ENCODE measurements at places on chromosomes 11 and 22.
A peak's percentile ranks its signal among the peaks of the same experiment; 100 is the strongest.

- DNase-seq: peak; percentile 97
These were observed at the start of gene POLD3 for GRCh38 chr11:74592441-74593362. POLD3 (plus strand) TSS chr11:74592582; CDS start chr11:74592659, 77 bp downstream.

DNA sequence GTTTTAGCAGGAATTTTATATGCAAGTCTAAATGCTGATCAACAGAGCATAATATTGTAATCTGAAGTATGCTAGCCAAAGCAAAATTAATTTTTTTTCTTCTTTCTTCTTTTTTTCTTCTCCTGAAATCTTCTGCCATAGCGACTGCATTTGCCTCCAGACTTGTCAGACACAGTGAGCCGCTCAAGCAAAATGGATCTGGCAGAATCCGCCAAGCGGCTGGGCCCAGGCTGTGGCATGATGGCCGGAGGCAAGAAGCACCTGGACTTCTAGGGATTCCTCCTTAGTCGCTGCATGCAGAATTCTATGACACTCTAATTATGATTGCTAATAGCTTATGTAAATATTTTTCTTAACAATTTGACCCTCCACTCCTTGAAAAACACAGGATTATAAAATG is 27.9 kb downstream of the PAX6 start:
- no peak for DNase-seq

- peak; percentile 50 for DNase-seq
These were observed 3.0 kb upstream of the NRGN start for GRCh38 chr11:124736736-124737135.

DNA sequence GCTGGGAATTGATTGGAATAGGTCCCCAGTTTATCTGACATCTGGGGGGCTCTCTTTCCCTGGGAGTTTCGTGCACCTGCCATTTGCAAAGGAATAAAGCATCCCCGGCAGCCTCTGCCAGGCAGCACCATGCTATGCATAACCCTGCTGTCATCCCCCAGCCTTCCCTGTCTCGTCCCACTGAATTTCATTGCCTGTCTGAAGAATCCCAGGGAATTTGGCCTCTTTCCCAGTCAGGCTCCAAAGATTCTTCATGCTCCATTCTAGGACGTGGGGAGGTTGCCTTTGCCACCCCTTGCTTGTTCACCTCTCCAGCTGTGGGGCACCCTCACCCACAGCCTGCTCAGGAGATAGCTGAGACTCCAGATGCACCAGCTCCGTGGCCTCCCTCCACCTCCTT is 195.1 kb upstream of the TBCEL start:
- no peak for DNase-seq

DNA sequence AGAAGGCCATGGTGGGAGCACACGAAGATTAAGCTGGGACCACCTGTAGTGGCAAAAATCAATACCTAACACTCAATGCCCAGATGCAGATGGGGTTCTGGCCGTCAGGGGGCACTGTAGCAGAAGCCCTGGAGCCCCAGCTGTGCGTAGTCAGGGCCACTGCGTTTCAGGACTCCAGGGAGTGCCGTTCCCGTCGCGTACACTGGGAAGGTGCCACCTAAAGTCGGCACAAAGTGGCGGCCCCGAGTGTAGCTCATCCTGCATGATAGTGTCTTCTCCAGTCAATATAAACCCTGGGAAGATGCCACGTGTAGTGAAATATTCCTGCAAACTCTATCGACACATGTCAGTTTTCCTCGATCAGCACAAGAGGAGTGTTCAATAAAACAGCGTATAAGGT is 123.8 kb upstream of the NTM start:
- peak; percentile 52 for DNase-seq
